ENCODE measurements at places on chromosomes 3 and 15.
A peak's percentile ranks its signal among the peaks of the same experiment; 100 is the strongest.

DNA sequence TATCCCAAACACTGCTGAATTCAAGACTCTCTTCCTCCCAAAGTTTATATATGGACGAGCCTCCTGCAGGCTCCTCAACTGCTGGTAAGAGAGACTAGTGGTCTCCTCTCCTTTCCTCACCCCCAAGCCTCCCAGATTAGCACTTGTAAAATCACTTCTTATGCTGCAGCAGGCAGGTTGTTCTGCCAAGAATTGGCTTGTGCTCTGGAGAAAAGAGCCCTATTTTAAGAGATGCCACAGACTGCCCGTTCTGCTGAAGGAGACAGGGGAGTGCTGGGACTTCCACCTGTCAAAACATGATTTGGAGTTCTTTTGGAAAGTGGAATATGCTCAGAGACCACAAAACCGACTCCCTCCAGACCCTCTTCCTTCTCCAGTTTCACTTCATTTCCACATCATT, 230.9 kb upstream of the EIF1B start:
- no peak for DNase-seq

GRCh38 chr15:46304321-46304720, 669.5 kb downstream of the SQOR start:
- DNase-seq: no peak

DNA sequence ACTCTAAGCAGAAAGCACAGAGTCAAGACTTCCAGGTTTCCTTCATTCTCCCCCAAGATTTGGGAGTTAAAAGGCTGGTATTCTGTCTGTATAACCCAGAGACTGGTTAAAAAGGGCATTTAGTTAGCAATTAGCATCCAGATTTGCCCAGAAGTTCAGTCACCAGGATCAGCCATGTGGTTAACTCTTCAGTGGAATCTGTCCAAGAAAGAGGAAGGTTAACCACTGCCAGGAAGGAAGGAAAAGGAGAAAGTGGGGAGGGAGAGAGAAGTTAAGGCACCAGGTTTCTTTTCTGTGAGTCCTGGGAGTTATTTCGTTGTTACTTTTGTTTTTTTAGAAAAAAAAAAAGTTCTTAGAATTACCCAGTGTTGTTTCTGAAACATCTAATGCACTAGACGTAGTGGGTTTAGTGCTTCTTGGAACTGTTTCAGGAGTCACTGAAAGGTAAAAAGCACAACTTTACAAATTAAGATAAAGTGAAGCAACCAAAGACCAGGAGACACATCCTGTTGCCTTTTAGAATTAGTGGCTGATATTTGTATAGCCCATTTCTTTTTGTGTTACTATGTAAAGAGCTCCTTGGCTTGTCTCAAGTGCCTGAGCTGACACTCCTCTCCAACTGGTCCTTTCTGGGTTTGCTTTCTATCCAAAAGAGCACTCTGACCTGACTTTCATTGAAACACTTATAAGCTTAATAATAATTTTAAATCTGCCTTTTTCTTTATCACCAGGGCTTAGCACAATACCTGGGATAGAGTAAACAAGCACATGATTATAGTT, 128.6 kb downstream of the ABI3BP start:
- peak; percentile 43 for DNase-seq

DNA sequence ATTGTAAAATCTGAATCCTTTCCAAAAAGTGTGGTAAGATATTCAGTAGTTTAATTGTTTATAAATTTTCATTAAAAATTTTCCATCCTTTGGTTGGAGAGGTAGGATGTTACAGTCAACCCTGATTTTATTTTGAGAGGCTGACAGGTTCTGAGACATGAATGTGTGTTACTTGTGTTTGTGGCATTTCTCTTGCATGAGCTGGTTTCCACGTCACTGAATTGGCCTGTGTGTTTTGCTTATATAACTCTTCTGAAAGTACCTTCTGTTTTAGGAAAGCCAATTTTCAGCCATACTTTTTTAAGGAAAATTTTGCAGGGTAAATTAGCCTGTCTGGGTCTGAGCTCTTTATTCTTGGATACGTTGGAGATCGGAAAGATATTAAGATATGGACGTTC, 30.7 kb downstream of the PXYLP1 start:
- DNase-seq: no peak

DNA sequence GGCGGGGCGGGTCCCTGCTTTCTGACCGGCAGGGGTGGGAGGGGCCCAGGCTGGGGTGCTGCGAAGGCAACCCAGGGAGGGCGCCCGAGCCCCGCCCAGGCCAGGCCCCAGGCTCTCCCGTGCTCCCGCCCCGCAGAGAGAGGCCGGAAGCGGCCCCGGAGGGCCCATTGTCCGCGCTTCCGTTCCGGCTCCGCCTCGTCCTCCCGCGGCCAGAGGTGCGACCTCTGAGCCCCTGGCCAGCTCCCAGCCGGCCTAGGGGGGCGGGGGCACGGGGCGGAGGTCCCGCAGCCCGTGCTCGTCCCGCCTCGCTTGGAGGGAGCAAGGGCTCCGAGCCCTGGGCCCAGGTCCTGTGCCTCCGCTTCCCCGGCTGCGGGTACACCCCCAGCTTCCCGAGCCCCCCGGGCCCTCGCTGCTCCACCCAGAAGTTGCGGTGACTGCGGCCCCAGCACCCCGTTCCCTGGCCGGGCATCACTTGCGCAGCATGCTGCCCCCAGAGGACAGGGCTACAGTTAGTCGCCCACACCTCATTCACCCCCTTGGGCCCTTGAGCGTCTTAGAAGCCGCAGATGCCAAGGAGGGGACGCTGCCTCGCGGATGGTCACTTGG, 20.4 kb upstream of the PLXND1 start:
- peak; percentile 97 for DNase-seq

- no peak for DNase-seq
These were observed 402.9 kb downstream of the TBL1XR1 start for GRCh38 chr3:176794406-176794805.

DNA sequence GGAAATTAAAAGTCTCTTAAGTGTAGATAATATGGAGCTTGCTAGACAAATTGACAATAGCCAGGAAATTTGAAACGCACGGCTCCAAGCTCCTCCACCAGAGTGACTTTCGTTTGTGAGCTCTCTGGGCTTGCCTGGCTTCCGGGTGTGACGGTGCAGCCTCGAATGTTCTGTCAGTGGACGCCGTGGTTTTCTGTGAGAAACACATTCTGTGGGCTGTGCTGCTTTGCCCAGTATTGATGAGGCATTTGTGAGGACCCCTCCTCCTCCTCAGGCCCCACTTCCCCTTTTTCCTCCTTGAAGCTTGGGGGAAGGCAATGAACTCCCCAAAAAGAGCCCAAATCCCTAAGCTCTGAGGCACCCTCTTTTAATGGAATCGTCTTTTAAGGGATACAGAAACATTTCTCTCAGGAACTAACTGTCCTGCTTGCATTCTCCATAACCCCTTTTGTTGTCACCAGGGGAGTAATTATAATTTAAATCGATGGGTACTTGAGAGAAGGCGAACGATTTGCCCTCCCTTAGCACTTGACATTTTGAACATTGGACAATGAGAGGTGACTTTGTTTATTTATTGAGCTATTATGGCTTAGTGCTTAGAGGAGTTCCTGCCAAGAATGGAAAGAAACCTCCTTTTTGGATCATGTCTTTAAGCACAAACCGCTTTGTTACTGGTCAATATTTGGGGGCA, 40.8 kb downstream of the POLR2M start:
- no peak for DNase-seq

GRCh38 chr3:190306513-190307163, 15.6 kb downstream of the CLDN1 start:
- no peak for DNase-seq

GRCh38 chr3:14444380-14444779, 42.0 kb downstream of the SLC6A6 start:
- DNase-seq: no peak

GRCh38 chr3:63970631-63971475, 52.4 kb downstream of the PSMD6 start:
- DNase-seq: no peak

- no peak for DNase-seq
These were observed 93.4 kb downstream of the THRB start for GRCh38 chr3:24401090-24401810.

- DNase-seq: no peak
These were observed 351.0 kb downstream of the MCTP2 start for GRCh38 chr15:94582368-94582767.

- DNase-seq: no peak
These were observed 1010.0 kb upstream of the CADM2 start for GRCh38 chr3:83948771-83949170.

GRCh38 chr3:33590541-33590940, 127.5 kb downstream of the CLASP2 start:
- no peak for DNase-seq

DNA sequence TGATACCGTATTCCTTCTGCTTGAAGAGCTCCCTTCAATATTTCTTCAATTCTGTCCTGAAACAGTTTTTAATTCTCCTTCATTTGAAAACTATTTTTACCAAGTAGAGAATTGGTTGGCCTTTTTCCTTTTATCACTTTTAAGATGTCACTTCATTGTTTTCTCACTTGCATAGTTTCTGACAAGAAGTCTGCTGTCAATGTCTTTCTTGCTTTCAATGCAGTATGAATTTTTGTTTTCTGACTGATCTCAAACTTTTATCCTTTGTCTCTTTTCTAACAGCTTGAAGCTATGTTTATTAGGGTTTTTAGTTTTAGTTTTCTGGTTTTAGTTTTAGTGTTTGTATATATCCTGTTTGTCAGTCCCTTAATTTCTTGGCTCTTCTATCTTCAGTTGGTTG, 364.8 kb upstream of the TPRG1 start:
- no peak for DNase-seq

GRCh38 chr3:3927198-3927597, 128.0 kb downstream of the LRRN1 start:
- no peak for DNase-seq

DNA sequence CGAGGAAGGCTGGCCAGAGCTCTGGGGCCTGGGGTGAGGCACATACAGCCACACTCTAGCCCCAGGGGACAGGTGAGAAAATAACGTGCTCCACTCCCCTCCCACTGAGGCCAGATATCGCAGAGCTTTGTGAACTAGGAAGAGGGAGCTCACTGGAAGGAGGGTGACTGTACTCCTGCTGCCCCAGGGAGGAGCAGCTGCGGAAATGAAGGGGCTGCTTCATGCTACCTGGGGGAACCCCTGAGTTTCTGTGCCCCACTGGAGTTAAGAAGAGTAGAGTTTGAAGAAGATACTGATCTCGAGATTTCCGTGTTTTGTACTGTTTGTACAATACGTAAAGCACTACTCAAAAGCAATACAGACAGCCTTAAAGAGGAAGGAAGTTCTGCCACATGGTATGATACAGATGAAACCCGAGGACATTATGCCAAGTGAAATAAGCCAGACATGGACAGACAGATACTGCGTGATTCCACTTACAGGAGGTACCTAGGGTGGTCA, 44.6 kb downstream of the CMTM6 start:
- no peak for DNase-seq

DNA sequence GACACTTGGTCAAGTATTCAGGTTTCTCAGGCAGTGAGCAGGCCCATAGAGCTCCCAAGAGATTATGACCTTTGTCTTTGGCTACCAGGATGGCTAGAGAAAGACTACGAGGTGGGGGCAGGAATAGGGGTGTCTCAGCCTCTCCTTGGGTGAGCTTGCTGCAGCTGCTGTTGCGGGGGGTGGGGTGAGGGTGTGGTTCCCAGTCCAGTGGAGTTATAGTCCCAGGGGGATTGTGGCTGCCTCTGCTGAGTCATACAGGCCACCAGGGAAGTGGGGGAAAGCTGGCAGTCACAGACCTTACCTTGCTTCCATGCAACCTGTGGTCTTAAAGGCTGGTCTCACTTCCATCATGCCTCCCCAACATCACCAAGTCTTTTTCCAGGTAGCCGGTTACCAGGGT, 31.7 kb downstream of the ATP2C1 start:
- DNase-seq: no peak

GRCh38 chr15:62296756-62297507, 131.8 kb upstream of the C2CD4B start:
- no peak for DNase-seq

DNA sequence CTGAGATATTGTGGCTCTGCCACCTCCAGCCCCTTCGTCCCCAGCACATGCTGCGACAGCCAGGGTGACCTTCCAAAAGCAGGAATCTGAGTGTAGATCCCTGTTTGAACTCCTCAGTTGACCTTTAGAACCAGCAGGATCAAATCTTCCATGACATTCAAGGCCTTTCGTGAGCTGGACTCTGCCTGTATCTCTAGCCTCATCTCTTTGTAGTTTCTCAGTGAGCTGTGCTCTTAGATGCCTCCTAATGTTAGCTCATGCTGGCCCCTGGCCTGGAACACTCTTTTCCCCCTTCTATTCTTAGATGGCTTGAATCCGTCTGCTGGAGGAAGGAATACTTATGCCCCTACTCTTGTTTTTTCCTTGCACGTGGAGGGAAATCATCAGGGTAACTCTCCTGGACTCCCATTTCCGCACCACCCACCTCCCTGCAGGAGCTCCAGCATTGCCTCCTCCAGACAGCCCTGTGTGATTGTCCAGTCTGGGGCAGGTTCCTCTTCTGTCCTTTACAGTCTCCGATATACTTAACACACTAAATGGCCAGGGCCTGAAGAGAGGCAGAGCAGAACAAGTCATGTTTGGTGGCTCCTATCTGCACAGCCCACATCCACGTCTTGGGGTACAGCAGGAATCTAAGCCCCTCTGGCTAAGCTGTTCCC, 26.7 kb upstream of the CHRNB4 start:
- DNase-seq: no peak

- no peak for DNase-seq
These were observed 36.2 kb downstream of the ZPLD1 start for GRCh38 chr3:102471001-102471400.

GRCh38 chr3:35664460-35664919, 25.2 kb downstream of the ARPP21 start:
- DNase-seq: peak; percentile 23

DNA sequence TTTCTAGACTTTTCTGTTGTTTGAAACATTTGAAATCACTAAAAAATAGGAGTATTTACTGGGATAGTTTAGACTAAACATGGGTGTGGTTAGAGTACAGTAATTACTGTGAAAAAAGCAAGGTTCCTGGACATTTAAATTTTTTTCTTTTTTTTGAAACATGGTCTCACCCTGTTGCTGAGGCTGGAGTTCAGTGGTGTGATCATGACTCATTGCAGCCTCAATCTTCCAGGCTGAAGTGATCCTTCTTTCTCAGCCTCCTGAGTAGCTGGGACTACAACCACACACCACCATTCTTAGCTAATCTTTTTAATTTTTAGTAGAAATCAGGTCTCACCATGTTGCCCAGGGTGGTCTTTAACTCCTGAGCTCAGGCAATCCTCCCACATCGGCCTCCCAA, 20.4 kb upstream of the CELF6 start:
- no peak for DNase-seq
